IMR-90 (cell line): ENCODE measurements at places on chromosomes 6 and 20. TPM values are rescaled to one million over a fixed set of nuclear protein-coding genes. Genes with fewer than 3 reads are reported as not detected.

- DNase-seq, result no peak
Measured at GRCh38 chr6:96943555-96944215, 19.2 kb downstream of the KLHL32 start.

GRCh38 chr6:5701174-5701573, 305.6 kb downstream of the NRN1 start:
- no peak for DNase-seq

GRCh38 chr6:106118835-106119431, 32.8 kb downstream of the PRDM1 start:
- DNase-seq, result no peak

The TMEM217 gene
- 2.5 and 3.5 TPM in 2 replicates for polyA plus RNA-seq

DNA sequence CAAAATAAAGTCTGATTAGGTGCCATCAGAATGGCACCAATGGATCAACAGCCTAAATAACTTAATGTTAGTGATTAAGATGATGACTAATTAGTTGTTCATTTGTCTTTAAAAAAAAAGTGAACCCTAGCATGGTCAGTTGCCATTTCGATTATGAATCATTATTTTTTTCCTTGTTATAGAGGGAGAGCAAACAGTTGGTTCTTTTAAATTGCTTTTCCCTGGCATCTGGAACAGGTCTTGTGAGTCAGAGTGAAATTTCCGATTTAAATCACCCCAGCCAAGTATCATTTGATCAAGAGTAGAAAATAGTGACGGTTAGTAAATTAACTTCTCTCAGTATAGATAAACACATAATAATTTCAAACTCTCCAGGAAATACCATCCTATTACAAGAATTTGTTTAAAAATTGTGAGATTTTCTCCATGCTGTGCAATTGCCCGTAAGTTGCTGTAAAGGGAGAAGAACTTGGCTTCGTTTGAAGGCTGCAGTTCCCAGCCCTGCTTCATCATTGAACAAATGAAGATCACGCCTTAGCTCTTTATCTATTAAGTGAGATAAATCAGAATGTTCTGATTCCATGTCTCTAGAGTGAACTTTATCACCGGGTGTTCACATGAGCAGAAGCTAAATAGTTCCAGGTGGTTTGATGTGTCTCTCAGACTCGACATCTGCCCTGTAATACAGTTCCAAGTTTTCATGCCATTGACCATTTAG, 741.3 kb downstream of the DOK5 start:
- no peak for DNase-seq

DNA sequence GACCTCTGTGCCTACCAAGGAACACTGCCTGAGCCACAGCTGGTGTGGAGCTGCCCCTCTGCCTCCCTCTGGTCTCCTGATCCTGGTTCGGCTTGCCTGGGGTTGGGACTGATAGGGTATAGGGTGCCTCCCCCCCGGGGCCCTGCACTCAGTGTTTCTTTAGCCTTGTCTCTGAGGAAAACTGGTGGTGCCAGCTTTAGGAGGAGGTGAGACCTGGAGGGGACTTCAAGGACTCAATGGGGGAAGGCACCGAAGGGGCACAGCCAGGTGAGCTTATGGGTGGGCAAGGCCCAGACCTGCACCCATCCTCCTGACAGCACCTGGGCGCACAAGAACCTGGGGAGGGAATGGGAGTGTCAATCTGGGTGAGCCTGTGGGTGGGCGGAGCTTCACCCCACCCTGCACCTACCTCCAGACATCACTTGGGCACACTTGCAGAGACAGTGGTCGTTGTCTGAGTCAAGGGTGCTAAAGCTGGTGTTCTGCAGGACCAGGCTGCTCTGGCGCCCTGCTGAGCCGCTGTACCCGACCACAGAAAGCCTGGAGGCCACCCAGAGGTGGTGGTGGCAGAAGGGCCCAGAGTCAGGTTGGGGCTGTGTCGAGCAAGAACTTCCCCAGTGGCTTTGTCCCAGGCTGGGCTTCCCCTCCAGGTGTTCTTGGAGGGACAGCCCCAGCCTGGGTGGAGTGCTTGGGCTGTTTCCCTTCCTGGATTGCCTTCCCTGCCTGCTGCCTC, 40.5 kb downstream of the FAM110A start:
- DNase-seq, result no peak
